Dermis microvascular lymphatic vessel endothelial cell (primary cell): ENCODE measurements at places on chromosomes 7 and 10. TPM values are rescaled to one million over a fixed set of nuclear protein-coding genes. Genes with fewer than 3 reads are reported as not detected.

The MDH2 gene
- 32.5 and 45.8 TPM in 2 replicates for total RNA-seq

The OPN4 gene
- total RNA-seq: not detected in 2 replicates

The ACTR1A gene
- 143 and 183 TPM in 2 replicates for total RNA-seq

The GLUD1 gene
- 136 and 165 TPM in 2 replicates for total RNA-seq

The AZGP1 gene
- not detected in 2 replicates for total RNA-seq

The CCDC3 gene
- total RNA-seq: 0.13 and 1.5 TPM in 2 replicates
